Thoracic aorta (tissue), 2 donors: ENCODE measurements at places on chromosomes 4 and X.

- no peak for DNase-seq
Measured at GRCh38 chr4:7679406-7680040, 244.8 kb upstream of the PSAPL1 start.

- no peak for DNase-seq
Measured at GRCh38 chr4:122703868-122704267, 28.6 kb upstream of the BBS12 start.

DNA sequence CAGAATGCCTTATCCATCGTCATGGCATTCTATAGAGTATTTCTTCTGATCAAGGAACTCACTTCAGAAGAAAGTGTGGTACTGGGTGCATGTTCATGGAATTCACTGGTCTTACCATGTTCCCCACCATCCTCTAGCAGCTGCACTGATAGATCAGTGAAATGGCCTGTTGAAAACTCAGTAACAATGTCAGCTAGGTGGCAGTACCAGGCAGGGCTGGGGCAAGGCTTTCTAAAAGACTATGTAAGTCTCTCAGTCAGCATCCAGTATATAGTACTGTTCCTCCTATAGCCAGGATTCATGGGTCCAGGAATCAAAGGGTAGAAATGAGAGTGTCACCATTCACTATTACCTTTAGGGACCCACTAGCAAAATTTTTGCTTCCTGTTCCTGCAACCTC, 15.8 kb upstream of the LDB2 start:
- DNase-seq, result no peak

- DNase-seq, result no peak
Measured at GRCh38 chr4:96009427-96010119, 169.7 kb downstream of the PDHA2 start.

DNA sequence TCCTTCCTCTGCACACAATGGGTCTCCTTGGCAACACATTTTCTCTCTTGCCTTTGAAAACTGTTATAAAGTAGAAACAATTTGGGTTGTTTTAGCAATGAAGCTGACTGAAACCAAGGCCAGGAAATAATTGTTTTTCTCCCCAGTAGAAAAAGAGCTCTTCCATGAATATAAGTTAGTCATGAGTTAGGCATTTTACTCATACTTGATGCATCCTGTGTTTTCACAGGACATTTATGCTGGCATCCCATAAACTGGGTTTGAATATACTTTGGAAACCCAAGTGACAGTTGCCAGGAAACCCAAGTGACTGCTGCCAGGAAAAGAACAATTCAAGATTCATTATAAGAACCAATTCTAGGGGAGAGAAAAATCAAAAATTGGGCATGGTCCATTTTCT, 128.6 kb upstream of the NPY2R start:
- no peak for DNase-seq

DNA sequence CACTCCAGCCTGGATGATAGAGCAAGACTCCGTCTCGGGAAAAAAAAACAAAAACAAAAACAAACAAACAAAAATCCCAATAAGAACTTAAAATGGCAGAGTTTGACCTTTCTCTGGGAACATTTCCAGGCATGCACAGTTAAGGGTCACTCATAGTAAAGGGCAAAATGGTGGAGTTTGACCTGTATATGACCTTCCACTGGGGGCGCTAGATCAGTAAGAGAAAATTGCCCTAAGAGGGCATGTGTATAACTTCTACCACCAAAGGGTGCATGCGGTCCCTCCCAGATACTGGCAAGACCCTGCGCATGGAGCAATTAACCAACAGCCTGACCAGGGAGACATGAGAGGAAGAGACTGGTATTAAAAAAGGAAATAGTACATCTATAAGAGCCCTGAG, 177.2 kb downstream of the MOSPD2 start:
- DNase-seq, result no peak

GRCh38 chrX:155637714-155638113, 25.0 kb upstream of the TMLHE start:
- no peak for DNase-seq

DNA sequence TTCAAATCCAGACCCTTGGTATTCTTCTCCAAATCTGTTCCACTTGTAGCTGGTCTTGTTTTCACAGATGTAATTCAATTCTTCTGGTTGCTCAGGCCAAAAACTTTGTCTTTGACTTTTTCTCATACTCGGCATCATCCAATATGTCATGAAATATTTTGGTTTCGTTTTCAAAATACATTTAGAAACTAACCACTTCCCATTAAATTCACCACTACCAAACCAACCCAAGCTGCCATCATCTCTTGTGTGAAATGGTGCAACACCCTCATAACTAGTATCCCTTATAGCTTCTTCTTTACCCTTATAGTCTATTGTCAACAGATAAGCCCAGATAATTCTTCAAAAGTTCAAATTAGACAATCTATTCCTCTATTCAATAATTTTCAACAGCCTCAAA, 192.1 kb downstream of the PRR32 start:
- DNase-seq, result no peak

- no peak for DNase-seq
Measured at GRCh38 chr4:135277980-135278315, 1076.4 kb upstream of the PABPC4L start.

DNA sequence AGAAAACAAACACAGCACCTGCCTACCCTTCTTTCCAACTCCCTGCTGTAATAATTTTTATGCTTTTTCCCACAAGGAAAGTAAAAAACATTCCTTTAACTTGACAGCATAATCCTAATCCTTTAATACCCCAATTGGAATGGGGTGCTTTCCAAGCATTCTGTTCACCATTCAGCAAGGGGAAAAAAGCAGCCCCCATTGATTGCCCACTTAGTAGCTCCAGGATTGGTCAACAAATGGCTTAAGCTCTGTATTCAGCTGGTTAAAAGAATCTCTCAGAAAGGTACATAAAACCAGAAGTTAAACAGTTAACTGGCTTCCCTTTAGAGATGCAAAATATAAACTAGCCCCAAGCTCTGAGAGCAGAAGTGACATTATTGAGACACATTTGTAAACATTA, 194.8 kb upstream of the ATOH1 start:
- no peak for DNase-seq

DNA sequence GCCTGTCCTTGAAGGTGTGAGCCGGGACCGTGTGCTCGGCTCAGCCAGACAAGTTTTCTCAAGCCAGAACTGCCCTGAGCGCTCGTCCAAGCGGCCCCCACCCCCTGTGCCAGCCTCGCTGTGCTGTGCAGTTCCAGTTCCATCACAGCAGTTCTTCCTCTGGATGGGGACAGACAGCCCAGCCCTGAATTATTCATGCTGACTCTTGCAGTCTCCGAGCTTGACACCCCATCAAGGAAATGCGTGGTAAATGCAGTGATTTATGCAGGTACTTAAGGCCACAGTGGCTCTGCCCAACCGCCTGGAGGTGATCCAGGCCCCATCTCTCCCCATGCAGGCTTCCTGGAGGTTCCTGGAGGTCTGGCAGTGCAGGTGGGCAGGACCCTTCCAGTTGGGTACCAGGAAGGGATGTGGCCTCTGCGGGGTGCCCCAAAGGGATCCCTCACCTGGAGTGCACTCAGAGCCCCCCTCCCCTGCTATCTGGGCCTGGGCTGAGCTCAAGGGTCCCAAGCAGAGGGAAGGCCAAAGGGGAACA, 44.8 kb upstream of the HMX1 start:
- no peak for DNase-seq

GRCh38 chr4:31104577-31104976, 384.4 kb downstream of the PCDH7 start:
- DNase-seq, result no peak

- no peak for DNase-seq
Measured at GRCh38 chr4:68319040-68319439, 30.9 kb downstream of the YTHDC1 start.

DNA sequence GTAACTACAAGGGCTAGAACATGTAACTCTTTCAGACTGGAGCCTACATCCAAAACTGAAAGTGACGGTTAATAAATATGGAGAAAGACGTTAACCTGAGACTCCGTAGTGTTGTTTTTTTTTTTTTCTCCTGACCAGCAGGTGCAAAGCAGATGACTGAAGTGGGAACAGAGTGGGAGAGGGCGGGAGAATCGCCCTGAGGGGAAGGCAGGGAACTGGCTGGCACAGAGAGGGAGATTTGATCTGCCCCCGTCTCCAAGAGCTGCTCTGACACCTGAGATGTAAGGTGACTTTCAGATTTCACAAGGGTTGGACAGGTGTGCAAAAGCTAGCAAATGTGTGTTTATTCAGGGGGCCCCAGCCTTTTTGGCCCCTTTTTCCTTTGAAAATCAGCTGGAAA, 180.2 kb downstream of the PALLD start:
- no peak for DNase-seq
